ENCODE measurements at places on chromosomes 2 and 18. TPM values are rescaled to one million over a fixed set of nuclear protein-coding genes. Genes with fewer than 3 reads are reported as not detected.

DNA sequence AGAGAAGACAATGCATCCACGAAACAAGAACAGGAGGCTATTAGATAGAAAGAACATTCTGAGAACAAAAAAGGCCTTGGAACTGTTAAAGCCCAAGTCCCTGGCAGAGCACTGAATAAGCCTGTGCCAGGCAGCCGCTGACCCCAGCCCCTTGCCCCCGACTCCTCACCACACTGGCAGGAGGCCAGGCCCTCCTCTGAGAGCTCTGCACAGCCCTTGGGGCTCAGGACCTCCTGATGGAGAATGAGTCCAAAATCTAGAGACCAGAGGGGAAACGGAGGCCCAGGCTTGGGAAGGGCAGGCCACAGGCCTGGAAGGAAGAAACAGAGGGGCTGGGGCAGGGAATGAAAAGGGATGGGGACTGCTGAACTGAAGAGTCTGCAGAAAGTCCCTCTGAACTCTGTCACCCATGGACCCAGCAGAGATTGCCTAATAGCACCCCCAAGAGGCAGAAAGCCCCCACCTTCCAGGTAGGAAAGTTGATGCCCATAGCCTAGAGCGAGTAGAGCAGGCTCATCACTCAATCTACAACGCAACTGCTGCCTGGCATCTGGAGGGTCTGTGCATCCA, 18.3 kb upstream of the TNS1 start:
- DNase-seq = peak; percentile 38

Gene GKN2
- total RNA-seq = not detected

DNA sequence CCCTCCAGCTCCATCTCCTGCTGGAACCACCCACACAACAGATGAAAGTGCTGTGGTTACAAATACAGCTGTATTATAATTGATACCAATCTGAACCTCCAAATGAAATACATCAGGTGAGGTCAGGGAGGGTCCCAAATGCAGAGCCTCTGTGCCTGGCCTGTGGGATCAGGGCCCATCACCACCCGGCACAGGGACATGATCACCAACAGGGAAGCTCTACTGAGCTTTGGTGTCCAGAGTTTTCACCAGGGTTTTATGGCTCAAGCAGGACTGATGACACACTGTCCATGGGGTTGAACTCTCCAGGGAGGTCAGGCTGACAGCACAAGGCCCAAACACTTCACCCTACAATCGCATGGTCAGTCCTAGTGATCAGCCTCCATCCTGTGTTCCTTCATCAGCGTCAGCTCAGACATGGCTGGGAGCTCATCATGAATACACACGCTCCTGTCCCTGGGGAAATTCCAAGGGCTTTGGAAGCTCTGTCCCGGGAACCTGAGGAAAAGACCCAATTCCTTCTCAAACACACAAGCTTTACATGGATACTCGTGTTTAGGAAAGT, 3.9 kb upstream of the PXDN start:
- DNase-seq = no peak

DNA sequence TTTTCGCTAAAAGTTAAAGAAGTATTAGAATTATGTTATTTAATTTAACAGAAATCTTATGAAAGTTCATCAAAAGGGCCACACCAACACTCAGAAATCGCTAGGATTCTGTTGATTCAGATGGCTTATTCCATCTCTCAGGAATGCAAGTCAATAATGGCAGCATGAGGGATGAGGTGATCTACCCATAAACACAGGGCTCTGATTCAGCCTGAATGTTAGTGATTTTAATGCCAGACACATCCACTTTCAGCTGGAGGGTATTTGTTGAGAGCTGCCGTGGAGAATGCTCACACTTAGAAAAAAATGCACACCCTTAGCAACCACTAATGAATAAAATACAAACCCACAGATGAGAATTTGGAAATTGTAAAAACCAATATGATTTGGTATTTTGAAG, 173.3 kb upstream of the ERBB4 start:
- no peak for DNase-seq

Gene CYBRD1
- total RNA-seq = 58.3 TPM

- no peak for DNase-seq
These were observed 76.0 kb downstream of the CBLN2 start for GRCh38 chr18:72468021-72468710.

GRCh38 chr2:168465594-168465993, 9.5 kb downstream of the CERS6 start:
- DNase-seq = no peak

Gene AQP4
- 18.9 TPM for total RNA-seq

Gene TUBB8B
- not detected for total RNA-seq

Gene KCNJ3
- 2.0 TPM for total RNA-seq

DNA sequence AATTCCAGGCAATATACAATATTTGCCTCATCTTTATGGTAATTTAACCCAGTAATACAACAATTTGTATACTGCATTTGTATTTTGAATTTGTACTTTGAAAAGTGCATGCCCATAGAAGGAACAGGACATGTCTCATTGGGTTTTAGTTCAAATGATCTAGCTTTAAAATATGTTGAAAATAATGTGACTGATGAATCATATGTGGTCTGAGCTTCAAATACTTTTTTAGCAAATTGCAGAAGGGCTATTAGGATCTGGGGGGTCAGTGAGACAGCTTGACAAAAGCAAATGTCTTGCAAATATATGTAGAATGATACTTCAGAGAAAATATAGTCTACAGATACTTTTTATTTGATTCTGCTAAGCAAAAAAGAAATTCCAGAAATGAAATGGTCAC, 248.9 kb downstream of the DCC start:
- DNase-seq = no peak

DNA sequence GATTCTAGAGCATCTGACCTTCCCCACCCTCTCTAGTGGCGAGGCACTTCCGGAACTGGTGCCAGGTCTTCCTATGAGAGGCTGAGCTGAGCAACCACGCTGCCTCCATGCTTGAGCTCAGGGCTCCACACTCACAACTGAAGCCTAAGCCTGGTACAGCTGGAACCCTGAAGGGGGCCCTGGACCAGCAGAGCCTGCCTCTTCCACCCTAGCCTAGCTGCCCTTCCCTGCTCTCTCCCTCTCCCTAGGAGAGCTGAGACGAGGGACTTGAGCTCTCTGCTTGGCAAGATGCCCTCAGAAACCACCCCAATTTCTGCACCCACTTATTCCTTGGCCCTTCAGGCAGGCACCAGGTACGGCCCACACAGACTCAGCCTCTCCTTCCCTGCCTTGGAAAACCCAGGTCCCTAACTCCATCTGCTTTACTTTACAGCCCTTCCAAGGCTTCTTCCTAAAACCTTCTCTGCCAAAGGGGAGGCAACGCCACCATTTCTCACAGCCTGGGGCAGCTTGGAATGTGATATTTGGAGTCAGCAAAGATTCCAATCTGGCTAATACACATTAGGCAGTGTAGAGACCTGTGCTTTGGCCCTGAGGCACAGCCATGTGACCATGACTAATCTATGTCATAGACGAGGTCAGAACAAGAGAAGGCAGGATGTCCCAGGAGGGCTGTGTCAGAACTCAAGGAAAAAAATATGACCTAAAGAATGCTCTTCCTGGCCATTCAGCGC, 18.8 kb downstream of the COX7A2L start:
- no peak for DNase-seq

DNA sequence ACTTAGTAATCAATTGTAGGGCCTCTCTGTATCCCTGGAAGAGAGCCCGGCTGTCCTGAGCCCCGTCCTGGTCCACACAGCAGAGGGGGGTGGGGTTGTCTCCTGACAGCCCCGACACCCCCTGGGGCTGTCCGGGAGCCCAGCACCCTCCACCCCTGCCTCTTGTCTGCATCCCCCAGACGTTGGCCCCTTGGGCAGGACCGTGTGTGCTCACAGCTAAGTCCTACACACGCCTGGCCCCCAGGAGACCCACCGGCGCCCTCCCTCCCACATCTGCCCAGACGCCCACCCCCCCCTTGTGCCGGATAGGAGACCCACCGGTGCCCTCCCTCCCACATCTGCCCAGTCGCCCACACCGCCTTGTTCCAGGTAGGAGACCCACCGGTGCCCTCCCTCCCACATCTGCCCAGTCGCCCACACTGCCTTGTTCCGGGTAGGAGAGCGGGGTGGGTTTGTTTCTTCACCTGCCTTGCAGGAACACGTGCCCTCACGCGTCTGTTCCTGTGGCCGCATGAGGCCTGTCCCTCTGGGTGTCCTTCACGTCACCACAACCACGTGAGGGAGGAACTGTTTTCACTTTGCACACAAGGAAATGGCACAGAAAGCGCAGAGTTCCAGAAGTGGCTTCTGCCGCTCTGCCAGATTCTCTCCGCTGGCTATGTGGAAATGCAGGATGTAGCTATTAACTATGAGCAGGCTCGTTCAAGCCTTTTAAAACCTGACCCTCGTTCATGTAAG, 61.1 kb upstream of the NFATC1 start:
- DNase-seq = no peak

GRCh38 chr2:1730015-1730927, 14.0 kb downstream of the PXDN start:
- no peak for DNase-seq

Gene EVX2
- not detected for total RNA-seq

GRCh38 chr2:26466662-26467310, 11.1 kb downstream of the OTOF start:
- no peak for DNase-seq

DNA sequence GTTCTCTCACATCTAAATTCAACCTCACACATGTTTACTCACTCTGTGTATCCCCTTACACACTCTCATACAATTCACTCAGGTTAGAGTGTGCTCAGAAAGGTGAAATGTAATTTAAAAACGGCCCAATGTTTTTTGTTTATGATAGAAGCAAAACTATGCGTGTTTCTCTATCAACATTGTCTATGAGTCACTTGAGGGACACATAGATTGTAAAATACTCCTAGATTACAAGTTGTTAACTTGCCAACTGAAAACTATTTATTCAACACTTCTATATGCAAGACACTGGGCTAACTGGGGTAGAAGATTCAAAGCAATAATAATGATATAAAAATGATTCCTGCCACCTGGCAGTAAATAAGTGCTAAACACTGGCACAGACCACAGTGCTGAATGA, 24.6 kb downstream of the CCDC195 start:
- DNase-seq = no peak

DNA sequence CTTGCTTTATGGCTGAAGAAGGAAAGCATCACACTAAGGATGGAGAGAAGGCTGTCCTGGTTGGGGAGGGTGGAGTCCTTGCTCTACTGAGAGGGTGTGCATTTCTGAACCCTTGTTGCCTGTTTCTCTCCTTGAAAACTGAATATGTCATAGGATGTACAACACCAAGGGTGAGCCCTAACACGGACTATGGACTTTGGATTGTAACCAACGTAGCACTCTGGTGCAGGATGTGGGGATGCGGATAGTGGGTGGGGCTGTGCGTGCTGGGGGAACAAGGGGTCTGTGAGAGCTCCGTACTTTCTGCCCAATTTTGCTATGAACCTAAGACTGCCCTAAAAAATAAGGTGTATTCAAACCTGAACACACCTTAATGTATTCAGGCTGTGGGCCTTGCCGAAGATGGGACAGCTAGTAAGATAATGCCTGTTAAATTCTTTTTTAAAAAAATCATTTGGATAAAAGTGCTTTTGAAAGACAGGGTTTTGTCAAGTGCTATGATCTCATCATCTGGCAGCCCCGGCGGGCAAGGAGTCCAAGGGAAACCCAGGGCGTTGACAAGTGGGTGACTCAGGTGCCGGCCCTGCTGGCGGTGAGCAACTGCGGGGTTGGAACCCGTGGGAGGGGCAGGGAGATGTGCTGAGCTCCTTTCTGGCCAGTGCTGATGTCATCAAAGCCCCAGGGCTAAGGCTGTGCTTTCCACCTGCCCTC, 54.0 kb downstream of the GATA6 start:
- peak; percentile 83 for DNase-seq

Gene SGO2
- 1.3 TPM for total RNA-seq

Gene SERPINB13
- total RNA-seq = not detected

Gene LPIN1
- 62.4 TPM for total RNA-seq

- no peak for DNase-seq
These were observed 1.1 kb downstream of the MAP2 start for GRCh38 chr2:209424781-209425470.

- no peak for DNase-seq
These were observed 79.7 kb downstream of the PID1 start for GRCh38 chr2:229191413-229191812.

DNA sequence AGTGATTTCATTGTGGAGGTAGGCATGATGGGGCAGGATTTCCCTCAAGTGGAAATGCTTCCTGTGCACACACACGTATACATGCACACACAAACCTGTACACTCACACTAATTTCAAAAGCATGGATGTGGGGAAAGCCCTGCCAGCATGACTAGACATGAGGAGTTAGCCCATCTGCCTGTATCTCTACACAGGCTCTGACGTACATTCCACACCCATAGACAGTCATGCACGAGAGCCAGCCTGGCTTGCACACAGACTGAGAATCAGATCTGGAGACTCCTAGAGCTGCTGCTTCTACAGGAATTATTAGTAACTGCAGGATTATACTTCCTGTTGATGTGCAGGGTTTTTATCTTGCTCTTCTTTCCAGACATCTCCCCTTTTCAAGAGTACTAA, 27.3 kb upstream of the NFU1 start:
- DNase-seq = peak; percentile 53

DNA sequence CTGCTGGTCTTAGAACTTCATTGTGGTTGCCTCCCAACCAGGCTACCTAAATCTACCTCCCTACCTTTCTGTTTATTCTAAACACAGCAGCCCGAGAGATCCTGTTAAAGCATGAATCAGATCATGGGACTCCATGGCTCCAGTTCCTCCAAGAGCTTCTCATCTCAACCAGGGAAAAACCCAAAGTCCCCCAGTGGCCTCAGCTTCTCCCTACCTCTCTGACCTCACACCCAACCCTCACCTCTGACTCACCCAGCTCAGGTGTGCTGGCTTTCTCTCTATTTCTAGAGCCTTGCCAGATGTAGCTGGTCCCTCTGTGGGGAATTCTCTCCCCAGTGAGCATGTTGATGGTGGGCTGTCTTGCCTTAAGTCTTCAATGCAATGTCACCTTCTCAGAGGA, 93.8 kb upstream of the COPS8 start:
- DNase-seq = no peak

GRCh38 chr18:41899535-41899934, 55.5 kb upstream of the PIK3C3 start:
- no peak for DNase-seq

DNA sequence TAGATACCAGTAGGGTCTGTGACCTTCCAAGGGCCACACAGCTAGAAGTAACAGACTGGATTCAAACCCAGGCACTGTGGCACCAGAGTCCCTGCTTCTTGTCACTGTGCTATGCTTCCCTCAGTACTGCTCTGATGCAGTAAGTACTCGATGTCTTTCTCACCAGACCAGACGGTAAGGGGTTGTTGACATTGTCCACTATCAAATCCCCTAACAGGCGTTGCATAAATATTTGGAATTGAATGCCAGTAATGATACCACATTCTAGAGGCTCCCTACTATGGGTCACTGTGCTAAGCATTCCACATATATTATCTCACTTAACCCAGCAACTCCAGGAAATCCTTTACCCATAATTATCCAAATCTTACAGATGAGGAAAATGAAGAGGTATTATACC, 223.1 kb downstream of the C1D start:
- no peak for DNase-seq

Gene IL1RL2
- total RNA-seq = not detected

Gene GPR35
- total RNA-seq = 2.0 TPM

Gene NLRC4
- 1.1 TPM for total RNA-seq

Gene IMPA2
- 85.8 TPM for total RNA-seq

GRCh38 chr2:206611736-206612135, 30.6 kb upstream of the FAM237A start:
- DNase-seq = no peak
